ENCODE measurements at places on chromosomes 7 and 10.

- H3K4me3 ChIP-seq, result no peak overlapping the region
- H3K36me3 ChIP-seq, result no peaks in the 10 kb centered on the region
- no peaks in the 10 kb centered on the region for H3K27me3 ChIP-seq
- no peaks in the 10 kb centered on the region for H3K4me1 ChIP-seq
Measured at GRCh38 chr10:91006752-91007346, 86.0 kb upstream of the ANKRD1 start.

- no peak overlapping the region for H3K27ac ChIP-seq
- no peaks in the 10 kb centered on the region for H3K27me3 ChIP-seq
- H3K36me3 ChIP-seq, result no peaks in the 10 kb centered on the region
Measured at GRCh38 chr7:157863906-157864810, 527.4 kb downstream of the DNAJB6 start.

- H3K4me1 ChIP-seq, result no peaks in the 10 kb centered on the region
- DNase-seq, result no peak
- no peaks in the 10 kb centered on the region for H3K36me3 ChIP-seq
- H3K27ac ChIP-seq, result no peak overlapping the region
- H3K27me3 ChIP-seq, result no peaks in the 10 kb centered on the region
- no peak overlapping the region for H3K4me3 ChIP-seq
Measured at GRCh38 chr7:111474723-111475418, 87.4 kb downstream of the IMMP2L start.

DNA sequence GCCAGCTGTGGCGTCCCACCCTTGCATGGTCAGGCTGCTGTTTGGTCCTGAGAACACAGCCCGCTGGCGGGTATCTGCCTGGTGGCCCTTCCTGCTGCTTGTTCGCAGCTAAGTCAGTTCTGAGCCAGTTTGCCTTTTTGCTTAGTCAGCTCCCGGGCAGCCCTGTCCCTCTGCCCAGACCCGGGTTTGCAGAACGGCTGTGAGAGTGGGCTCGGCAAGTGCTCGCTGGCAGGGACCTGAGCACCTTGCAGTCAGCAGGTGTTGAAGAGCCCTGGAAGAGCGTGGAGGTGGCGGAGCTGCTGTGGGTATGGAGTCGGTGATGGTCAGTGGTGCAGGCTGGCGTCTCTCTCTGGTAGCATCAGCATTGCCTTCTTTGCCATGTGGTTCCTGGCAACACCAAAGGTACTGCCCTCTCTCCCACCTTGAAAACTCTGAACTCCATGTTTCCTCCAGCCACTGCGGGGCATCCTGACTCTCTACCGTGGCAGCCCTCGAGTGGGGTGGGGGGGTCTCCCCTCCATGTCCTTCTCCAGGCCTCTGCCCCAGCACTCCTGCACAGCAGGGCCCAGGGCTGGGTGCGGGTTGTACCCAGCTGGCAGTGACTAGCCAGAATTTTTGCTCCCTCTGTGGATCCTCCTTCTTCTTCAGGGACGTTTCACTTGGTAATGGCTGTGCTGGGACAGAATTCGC lies 4.6 kb downstream of the INPP5A start:
- peaks cover 66% of the 10 kb centered on the region for H3K4me1 ChIP-seq
- H3K4me3 ChIP-seq, result no peak overlapping the region

DNA sequence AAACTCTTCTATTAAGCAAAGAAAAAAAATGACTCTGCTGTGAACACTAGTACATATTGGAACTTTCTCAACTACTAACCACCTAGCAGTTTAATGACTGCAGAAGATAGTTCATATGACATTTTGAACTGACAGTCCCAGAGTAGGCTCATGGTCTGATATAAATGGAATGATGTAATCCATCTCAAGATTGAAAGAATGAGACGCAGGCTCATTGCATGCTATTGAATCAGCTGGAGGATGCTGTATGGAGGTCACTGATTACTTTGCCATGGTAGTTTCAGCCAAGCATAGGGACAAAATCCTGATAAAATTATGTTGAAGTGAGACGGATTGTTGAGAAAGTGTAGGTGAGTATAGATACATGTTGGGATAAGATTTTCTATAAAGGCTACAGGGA lies 217.6 kb upstream of the SEMA3E start:
- H3K4me1 ChIP-seq, result no peaks in the 10 kb centered on the region
- no peaks in the 10 kb centered on the region for H3K27me3 ChIP-seq
- H3K4me3 ChIP-seq, result no peak overlapping the region
- no peak overlapping the region for H3K27ac ChIP-seq

DNA sequence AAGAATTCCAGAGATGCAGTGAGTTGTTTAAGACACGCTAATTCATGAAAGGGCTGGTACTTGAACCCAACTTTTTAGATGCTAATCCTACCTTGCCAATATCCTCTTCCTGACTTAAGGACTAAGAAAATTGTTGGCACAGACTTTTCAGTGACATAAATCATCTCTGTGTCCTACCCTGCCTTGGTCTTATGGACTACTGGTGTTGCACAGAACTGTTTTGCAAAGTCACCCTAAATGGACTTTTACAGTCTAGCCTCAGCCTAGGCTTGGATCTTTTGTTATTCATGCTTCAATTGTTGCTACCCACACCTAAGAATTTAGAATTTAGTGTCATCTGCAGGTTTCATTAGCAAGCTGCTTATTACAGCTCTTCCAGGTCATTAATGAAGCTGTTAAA lies 112.7 kb downstream of the SORCS1 start:
- no peak overlapping the region for H3K27ac ChIP-seq
- H3K36me3 ChIP-seq, result no peaks in the 10 kb centered on the region
- no peak overlapping the region for H3K4me3 ChIP-seq

DNA sequence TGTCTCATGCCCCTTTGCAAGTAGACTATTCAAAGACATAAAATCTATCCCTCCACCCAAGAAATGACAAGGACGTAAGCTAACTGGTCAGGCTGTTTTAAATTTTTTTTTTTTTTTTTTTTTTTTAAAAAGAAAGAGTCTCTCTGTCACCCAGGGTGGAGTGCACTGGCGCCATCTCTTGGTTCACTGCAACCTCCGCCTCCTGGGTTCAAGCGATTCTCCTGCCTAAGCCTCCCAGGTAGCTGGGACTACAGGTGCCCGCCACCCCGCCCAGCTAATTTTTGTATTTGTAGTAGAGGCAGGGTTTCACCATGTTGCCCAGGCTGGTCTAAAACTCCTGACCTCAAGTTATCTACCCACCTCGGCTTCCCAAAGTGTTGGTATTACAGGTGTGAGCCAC lies 11.2 kb downstream of the TRA2A start:
- H3K4me1 ChIP-seq, result peaks cover 18% of the 10 kb centered on the region
- H3K27ac ChIP-seq, result no peak overlapping the region

GRCh38 chr7:123003539-123004126 lies 8.1 kb upstream of the TAS2R16 start:
- H3K4me3 ChIP-seq, result no peak overlapping the region
- DNase-seq, result no peak
- H3K27me3 ChIP-seq, result no peaks in the 10 kb centered on the region
- no peaks in the 10 kb centered on the region for H3K4me1 ChIP-seq

DNA sequence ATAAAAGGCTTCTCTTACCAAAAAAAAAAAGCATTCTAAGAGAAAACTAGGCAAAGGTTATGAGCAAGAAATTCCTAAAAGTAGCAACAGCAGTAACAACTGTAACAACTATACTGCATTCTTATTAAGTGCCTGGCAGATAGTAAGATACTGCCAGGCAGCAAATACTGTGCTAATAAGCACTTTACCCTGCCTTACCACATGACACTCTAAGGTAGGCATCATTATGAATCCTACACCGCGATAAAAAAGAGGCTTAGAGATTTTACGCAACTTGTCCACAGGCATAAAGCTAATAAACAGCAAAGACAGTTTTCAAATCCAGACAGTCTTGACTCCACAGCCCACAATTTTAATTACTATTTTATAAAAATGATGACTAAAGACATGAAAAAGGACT lies 83.2 kb downstream of the USP6NL start:
- DNase-seq, result no peak
- H3K4me3 ChIP-seq, result no peak overlapping the region
- peaks cover 3% of the 10 kb centered on the region for H3K4me1 ChIP-seq
- H3K36me3 ChIP-seq, result no peaks in the 10 kb centered on the region
- no peak overlapping the region for H3K27ac ChIP-seq

- no peaks in the 10 kb centered on the region for H3K27me3 ChIP-seq
- H3K4me1 ChIP-seq, result peaks cover 42% of the 10 kb centered on the region
- no peak for DNase-seq
- H3K27ac ChIP-seq, result peak overlapping the region; percentile 89
Measured at GRCh38 chr10:3812141-3812540, 27.1 kb upstream of the KLF6 start.

All from suprapubic skin (tissue), 4 donors.